ENCODE measurements at places on chromosomes 3 and 15.

DNA sequence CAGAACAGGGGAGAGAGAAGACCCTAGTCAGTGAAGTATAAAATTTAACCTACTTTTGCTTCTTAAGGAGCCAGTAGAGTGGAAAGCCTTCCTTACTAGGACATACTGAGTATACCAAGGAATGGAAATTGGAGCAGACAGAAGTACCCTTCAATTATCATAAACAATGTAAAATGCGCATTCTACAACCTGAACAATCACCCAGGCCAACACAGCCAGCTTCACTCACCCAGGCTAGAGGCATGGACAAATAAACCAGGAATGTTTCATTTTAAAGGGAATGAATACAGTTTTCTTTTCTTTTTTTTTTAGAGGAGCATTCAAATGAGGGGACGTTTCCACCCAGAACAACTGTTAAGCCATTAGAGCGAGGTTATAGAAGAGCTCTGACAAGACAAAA lies 41.9 kb upstream of the PLXND1 start:
- H3K27me3 ChIP-seq, result no peaks in the 10 kb centered on the region
- no peak overlapping the region for H3K27ac ChIP-seq
- H3K4me3 ChIP-seq, result no peak overlapping the region

DNA sequence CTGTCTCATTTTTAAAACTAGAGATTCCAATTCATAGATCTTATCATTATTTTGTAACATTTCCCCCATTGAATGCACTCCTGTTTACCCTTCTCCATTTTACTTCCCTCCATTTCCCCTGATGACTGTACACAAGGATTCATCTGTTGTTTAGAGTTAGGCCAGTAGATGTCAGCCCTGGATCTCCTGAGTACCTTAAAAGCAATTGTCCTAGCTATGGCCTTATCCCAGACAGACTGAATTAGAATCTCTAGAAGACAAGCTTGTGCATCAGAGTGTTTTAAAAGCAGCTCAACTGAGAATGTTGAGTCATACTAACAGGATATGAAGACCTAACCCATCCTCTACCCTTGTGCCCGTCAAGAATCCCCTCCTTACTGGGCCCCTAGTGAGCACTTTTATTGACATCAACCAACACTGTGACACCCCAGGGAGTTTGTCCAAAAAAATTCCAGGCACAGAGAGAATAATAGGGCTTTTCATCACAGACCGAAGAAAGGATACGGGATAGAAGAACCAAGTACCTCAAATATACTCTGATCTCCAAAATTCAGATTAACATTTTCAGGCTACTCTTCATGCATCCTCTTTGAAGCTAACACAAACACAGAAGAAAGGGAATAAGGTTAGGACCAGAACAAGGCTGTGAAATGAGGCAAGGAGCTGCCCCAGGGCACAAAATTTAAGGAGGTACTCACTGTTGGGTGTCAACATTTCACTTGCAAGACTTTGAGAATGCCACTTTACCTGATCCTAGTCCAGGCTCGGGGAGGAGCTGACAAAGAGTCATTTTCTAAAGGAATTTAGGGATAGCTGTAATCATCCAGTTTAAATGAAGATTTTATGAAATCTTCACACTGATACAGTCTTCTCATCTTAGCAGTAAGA lies 17.1 kb downstream of the ZBED2 start:
- peak overlapping the region; percentile 32 for H3K27ac ChIP-seq
- H3K27me3 ChIP-seq, result no peaks in the 10 kb centered on the region
- H3K36me3 ChIP-seq, result no peaks in the 10 kb centered on the region
- H3K4me1 ChIP-seq, result peaks cover 13% of the 10 kb centered on the region
- no peak overlapping the region for H3K4me3 ChIP-seq

DNA sequence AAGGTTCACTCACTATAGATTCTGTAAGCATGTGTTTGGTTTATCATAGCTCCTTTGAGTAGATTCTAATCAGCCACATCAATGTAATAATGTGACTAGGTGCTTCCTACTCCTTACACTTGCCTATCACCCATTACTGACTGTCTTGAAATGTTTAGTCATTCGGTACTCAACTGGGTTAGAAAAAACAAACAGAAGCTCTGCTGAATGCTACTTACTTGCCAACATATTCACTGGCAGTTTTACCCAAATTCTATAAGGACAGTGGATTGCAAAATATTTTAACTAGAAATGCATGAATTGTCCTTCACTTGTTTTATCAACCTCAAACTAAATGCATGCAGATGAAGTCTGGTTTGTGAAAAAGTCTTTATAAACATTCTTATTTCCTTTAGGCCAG lies 352.1 kb upstream of the ALCAM start:
- no peak for DNase-seq
- H3K4me3 ChIP-seq, result no peak overlapping the region
- H3K36me3 ChIP-seq, result no peaks in the 10 kb centered on the region
- no peak overlapping the region for H3K27ac ChIP-seq
- no peaks in the 10 kb centered on the region for H3K27me3 ChIP-seq

- peaks cover 8% of the 10 kb centered on the region for H3K4me1 ChIP-seq
- H3K4me3 ChIP-seq, result no peak overlapping the region
- H3K27ac ChIP-seq, result no peak overlapping the region
- no peaks in the 10 kb centered on the region for H3K36me3 ChIP-seq
Measured at GRCh38 chr3:72665701-72666446, 182.4 kb downstream of the SHQ1 start.

DNA sequence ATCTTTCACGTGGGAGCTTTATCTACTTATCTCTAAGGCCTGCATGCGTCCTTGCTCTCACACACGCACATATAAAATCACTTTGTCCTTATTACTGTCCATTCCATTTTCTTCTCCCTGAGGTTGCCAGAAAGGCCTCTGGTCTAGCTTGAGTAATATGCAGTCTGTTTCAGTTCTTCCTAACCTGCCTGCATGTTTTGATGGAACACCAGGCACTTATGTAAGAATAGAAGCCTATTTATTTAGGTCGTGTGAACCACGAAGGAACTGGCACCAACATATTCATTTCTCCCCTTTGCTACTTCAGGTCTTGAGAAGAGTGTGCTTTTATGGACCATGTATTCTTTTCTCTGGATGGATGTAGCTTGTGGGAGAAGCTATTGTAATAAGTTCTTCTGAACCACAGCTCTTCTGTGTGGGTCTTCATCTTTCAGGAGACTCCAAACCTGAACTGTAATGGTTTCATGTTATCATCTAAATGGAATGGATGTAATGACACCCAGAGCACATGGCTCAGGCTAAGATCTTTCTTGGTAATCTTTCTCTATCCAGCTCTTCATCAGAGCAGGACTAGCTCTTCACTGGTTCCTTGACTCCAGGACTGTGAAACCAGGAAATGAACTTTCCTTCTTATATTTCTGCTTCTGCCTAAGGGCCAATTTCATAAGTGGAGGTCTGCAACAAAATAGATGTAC lies 53.8 kb downstream of the UBE2E2 start:
- H3K4me3 ChIP-seq, result no peak overlapping the region
- no peaks in the 10 kb centered on the region for H3K4me1 ChIP-seq
- DNase-seq, result no peak
- no peaks in the 10 kb centered on the region for H3K36me3 ChIP-seq
- H3K27me3 ChIP-seq, result no peaks in the 10 kb centered on the region

DNA sequence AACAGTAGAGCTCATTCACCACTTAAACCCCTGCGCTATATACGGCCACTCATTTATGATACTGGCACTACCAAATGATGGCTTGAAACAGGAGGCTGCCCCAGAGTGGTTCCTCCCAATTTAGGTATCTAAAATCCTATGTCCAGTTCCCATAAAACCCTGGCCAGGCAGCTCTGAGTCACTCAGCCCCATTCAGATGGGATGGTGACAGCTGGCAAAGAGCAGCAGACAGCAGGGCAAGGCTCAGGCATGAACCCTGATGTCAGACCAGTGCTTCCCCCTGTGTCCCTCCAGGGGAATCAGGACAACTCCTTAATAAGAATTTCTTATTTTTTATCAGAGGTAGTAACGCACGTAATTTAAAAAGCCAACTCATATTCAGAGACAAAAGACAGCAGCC lies 77.2 kb upstream of the RNU6-1 start:
- no peaks in the 10 kb centered on the region for H3K27me3 ChIP-seq
- H3K4me3 ChIP-seq, result no peak overlapping the region
- H3K36me3 ChIP-seq, result no peaks in the 10 kb centered on the region
- no peak overlapping the region for H3K27ac ChIP-seq

DNA sequence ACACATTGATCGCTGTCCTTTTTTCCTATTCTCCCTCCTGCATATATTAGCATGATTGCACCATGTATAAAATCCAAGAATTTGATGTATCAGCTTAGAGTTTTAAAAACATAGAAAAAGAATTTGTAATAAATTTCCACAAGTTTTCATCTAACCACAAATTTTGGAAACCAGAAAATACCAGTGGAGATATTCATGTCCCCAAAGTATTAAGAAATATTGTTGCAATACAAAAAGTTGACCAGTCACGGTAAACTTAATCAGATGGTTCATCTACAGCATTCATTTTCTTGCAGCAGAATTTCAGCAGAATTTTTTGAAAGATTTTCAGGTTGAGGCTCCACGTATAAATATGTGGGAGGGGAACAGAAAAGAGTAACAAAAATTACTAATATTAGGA lies 500.9 kb upstream of the MDFIC2 start:
- H3K4me1 ChIP-seq, result peaks cover 22% of the 10 kb centered on the region
- H3K27me3 ChIP-seq, result no peaks in the 10 kb centered on the region
- no peaks in the 10 kb centered on the region for H3K36me3 ChIP-seq
- H3K4me3 ChIP-seq, result no peak overlapping the region

DNA sequence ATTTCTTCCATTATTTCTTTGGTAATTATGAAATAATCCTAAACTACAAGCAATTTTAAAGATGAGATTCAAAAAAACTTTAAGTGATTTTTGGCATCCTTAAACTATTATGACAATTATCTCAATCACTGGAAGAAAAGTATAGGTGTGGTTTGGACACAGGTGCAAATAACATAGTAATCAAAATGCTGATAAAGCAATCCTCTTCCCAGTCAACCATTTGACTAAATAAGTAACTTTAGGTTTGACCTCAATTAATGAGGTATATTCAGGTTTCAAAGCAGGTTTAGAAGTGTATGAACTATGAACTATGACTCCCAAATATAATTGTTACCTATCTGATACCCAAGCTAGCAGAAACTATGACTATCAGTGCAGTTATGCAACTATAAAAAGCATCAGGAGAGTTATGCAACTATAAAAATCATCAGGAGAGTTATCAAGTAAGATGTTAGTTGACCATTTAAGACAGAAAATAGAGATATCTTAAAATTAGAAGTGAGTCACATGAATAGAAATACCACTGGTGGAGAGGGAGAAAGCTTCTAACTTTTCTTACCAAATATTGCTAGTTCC lies 8.9 kb upstream of the CNTN3 start:
- DNase-seq, result no peak
- no peaks in the 10 kb centered on the region for H3K4me1 ChIP-seq
- no peak overlapping the region for H3K27ac ChIP-seq
- no peaks in the 10 kb centered on the region for H3K36me3 ChIP-seq
- H3K4me3 ChIP-seq, result no peak overlapping the region
- H3K27me3 ChIP-seq, result no peaks in the 10 kb centered on the region

- H3K27me3 ChIP-seq, result no peaks in the 10 kb centered on the region
- H3K27ac ChIP-seq, result no peak overlapping the region
- no peak for DNase-seq
- H3K4me3 ChIP-seq, result no peak overlapping the region
- no peaks in the 10 kb centered on the region for H3K4me1 ChIP-seq
- peaks cover 35% of the 10 kb centered on the region for H3K36me3 ChIP-seq
Measured at GRCh38 chr15:85550283-85550682, 169.9 kb downstream of the AKAP13 start.

DNA sequence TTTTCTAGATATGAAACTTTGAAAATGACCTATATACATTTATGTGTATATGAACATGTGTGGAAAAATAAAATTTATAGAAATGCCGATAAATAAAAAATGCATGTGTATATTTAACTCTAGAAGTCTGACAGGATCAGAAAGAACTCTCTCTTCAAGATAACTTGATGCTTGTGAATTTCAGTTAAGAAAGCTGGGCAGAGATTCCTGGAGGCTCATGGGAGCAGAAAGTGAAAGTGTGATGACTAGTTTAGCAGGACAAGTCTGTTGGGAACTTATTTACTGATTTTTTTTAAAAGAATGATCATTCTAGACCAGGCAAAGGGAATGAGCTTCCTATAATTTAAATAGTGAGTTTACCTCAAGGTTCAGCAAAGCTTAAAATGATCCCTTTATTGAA lies 81.5 kb upstream of the KCNAB1 start:
- no peaks in the 10 kb centered on the region for H3K36me3 ChIP-seq
- H3K4me3 ChIP-seq, result no peak overlapping the region
- no peaks in the 10 kb centered on the region for H3K4me1 ChIP-seq
- no peak for DNase-seq
- no peaks in the 10 kb centered on the region for H3K27me3 ChIP-seq

- H3K4me3 ChIP-seq, result no peak overlapping the region
- no peak overlapping the region for H3K27ac ChIP-seq
- H3K27me3 ChIP-seq, result no peaks in the 10 kb centered on the region
Measured at GRCh38 chr15:58410353-58410752, 21.4 kb upstream of the LIPC start.

DNA sequence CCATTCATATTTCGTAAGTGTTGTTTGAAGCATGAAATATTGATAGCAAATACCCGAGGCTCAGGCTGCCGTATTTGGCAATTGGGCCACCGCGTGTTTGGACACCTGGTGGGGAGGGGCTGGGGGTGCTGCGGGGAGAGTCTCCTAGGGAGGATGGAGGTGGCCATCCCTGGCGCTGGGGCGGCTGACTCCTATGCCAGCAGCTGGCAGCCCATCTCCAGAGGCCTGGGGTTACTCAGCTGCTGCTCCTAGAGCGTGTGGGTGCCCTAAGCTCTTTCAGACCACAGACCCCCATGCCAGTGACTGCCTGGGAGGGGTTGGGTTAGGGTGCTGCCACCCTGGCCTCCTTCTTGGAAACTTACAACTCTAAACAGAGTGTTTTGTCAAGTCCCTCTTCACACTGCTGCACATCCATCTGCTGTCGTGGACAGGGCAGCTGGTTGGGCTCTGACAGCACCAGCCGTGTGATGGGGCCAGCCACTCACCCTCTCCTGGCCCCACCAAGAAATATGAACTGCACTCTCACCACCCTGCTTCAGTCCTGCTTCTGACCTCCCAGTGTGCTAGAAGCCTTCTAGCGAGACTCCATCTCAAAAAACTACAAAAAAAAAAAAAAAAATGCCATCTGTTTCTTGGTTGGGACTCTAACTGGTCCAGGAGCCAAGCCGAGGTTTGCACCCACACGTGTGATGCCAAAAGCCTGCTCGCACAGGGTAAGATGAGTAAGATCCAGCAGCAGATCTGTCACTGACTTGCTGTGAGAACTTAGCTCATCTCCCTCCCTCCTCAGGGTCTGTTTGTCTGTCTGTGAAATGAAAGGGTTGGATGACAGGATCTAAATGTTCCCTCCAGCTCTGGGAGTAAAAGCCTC lies 156.2 kb downstream of the MEGF11 start:
- no peaks in the 10 kb centered on the region for H3K4me1 ChIP-seq
- H3K4me3 ChIP-seq, result no peak overlapping the region
- DNase-seq, result peak; percentile 60
- H3K27ac ChIP-seq, result no peak overlapping the region

- H3K27me3 ChIP-seq, result peaks cover 41% of the 10 kb centered on the region
- no peak overlapping the region for H3K4me3 ChIP-seq
- no peak for DNase-seq
- no peak overlapping the region for H3K27ac ChIP-seq
- H3K4me1 ChIP-seq, result no peaks in the 10 kb centered on the region
- no peaks in the 10 kb centered on the region for H3K36me3 ChIP-seq
Measured at GRCh38 chr3:56471771-56472170, 3.5 kb upstream of the ERC2 start.

All from RWPE2 (cell line).